SJCRH30 (cell line): ENCODE measurements at places on chromosomes 5 and 9.

DNA sequence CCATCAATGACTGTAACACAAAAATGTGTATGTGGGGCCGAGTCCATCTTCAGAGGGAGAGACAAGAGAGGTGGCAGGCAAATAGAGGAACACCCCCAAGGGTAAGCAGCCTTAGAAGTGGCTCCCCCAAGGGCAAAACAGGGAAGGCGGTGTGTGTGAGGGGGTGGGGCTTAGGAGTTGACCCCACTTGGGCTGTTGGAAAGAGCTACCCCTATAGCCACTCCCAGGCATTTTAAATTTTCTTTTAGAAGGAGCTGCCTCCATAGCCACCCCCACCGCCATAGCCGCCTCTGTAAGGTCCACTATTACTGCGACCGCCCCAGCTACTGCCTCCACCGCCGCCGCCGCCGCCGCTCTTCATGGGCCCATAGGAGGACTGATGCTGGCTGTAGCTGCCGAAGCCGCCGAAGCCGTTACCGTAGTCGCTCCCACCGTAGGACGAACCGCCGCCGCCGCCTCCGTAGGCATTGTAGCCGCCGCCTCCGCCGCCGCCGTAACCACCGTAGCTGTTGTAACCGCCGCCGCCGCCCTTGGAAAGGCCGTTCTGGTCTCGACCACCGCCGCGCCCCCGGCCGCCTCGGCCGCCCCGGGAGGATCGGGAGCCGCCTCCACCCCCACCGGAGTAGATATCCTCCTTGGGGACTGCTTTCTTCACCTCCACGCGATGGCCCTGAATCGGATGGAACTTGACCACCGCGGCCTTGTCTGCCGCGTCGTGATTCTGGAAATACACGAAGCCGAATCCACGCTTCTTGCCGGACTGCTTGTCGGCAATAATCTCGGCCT is 1.1 kb downstream of the HNRNPA0 start:
- H3K4me3 ChIP-seq = peak overlapping the region; percentile 76
- H3K27ac ChIP-seq = peak overlapping the region; percentile 99
- peaks cover 35% of the 10 kb centered on the region for H3K36me3 ChIP-seq
- DNase-seq = peak; percentile 25
- H3K4me1 ChIP-seq = peaks cover 9% of the 10 kb centered on the region

DNA sequence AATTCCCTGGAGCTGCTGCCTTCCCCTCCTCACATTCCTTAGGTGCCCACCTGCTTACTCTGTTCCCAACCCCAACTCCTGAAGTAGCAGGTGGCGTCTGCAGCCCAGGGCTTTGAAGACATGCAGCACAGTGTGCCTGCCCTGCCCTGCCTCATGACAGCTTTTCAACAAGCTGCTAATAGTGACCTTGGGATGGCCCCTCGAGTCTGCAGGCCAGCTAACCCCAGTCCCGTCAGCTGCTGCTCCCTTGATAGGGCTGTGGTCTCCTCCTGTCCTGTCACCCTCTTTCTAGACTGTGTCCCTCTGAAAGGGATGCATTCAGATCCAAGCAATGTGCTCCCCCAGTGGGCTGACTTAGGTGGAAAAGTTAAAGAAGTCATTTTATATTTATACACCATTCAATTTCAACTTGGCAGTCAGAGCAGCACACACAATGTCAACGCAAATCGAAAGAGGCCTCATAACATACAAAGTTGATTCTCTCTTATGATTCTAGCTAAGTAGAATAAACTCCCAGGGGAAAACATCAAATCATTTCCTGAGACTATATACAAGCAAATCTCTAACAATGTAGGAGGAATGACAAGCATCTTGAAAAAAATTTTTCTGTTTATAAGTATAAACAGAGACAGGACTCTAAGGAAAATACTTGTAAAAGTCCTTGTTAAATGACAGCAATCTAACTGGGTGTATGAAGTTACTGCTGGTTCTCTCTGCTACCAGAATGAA is 37.9 kb downstream of the ADRB2 start:
- no peak overlapping the region for H3K4me3 ChIP-seq
- no peaks in the 10 kb centered on the region for H3K4me1 ChIP-seq
- no peak for DNase-seq

DNA sequence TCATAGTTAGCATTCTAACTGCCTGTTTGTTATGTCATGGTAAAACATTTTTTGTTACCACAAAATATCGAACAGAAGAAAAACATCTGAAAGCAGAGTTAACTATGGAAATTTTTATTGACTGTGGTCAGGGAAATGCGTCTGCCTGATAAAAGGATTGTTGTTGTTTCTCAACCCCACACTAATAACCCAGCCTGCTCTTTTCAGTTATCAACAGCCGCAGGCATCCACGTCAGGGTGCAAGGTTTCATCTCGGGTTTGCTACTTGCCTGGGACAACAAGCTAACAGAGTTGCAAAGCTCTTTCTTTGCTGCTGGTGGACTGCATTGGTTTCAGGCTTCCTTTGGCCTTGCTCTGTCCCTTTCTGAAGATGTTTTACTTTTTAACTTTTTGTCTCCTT is 969.2 kb downstream of the CDH18 start:
- no peaks in the 10 kb centered on the region for H3K4me1 ChIP-seq
- no peaks in the 10 kb centered on the region for H3K27me3 ChIP-seq
- no peak overlapping the region for H3K27ac ChIP-seq
- H3K4me3 ChIP-seq = no peak overlapping the region

DNA sequence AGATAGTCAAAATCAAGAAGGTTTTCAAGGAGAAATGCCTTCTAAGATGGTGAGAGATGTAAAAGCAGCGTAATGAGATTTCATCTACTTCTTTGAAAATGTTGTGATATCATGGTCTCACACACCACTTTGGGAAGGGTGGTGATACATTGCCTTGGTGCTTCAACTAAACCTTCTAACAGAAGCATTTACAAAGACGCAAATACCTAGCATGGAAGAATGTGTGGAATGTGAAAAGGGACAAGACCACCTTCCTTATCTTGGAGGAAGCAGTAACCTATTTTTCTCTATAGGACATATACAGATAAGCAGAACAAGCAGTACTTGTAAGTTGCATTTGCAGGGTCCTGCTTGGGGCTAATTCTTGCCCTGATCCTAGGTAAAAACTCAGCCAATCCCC is 38.8 kb downstream of the PCA3 start:
- no peak overlapping the region for H3K27ac ChIP-seq
- 0 out of 2 replicates have a peak, but pooled peaks cover 3% of the 10 kb centered on the region for H3K27me3 ChIP-seq
- DNase-seq = no peak
- H3K4me1 ChIP-seq = peaks cover 3% of the 10 kb centered on the region; the same call in 1 of the 2 replicates
- H3K36me3 ChIP-seq = no peaks in the 10 kb centered on the region
- H3K4me3 ChIP-seq = no peak overlapping the region

GRCh38 chr9:4262735-4263141 is 37.1 kb downstream of the GLIS3 start:
- H3K27ac ChIP-seq = peak overlapping the region; percentile 72
- H3K27me3 ChIP-seq = no peaks in the 10 kb centered on the region

DNA sequence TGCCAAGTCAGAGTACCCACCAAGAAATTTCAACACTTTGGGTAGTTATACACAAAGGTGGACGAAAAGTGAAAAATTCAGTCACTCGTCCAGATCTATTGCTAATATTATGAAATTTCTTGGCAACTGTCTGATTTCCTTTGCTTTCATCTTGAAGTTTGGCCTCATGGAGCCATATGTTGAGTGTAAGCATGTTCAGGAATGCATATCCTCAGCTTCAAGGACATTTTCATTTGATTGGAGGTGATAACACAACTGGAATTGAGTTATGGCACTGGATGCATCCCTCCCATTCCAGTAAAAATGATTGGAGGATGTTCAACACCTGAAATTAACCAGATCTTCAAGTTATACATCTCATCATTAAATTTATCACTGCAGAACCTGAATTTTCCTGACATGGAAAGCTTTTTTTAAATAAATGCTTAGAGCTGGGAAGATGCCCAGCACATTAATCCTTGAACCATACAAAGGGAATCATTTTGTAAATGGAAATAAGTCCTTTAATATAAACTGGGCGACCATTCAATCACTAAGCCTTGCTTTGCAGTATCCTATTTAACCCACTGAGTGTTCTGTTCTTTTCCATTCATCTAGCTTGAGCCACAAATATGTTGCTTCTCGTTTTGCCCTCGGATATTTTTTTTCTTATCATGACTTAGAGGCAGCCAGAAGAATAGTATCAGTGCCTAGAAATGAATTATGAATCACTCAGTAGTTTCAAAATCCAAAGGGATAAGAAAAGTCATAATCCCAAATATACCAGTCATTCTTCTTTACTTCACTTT is 273.7 kb upstream of the PIK3R1 start:
- no peaks in the 10 kb centered on the region for H3K4me1 ChIP-seq
- H3K27ac ChIP-seq = no peak overlapping the region
- H3K36me3 ChIP-seq = no peaks in the 10 kb centered on the region
- no peak for DNase-seq

- no peak for DNase-seq
- H3K27me3 ChIP-seq = no peaks in the 10 kb centered on the region
- H3K36me3 ChIP-seq = peaks cover 28% of the 10 kb centered on the region
- H3K27ac ChIP-seq = no peak overlapping the region
Measured at GRCh38 chr9:92637886-92638620, 31.9 kb downstream of the IPPK start.
